ENCODE measurements at places on chromosomes 1 and 21. TPM values are rescaled to one million over a fixed set of nuclear protein-coding genes. Genes with fewer than 3 reads are reported as not detected.

- DNase-seq: no peak
Measured at GRCh38 chr21:26717146-26717739, 128.0 kb downstream of the ADAMTS1 start.

DNA sequence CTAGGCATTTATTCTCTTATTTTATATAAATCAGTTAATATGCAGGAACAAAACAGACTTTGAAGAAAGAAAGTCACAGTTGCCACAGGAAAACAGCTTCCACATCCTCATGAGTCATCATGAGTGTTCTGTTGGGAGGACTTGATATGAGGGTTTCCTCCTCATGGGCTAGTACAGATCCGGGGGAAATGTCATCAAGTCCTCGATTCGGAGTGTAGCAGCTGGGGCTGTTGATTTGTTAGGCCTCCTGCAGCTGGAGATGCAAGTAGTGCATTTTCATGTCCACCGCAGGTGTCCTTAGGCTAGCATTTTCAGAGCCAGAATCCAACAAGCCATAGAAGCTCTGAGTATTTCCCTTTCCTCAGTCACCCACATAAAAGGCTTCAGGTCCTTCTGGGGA is 36.7 kb downstream of the ADAM30 start:
- no peak for DNase-seq

DNA sequence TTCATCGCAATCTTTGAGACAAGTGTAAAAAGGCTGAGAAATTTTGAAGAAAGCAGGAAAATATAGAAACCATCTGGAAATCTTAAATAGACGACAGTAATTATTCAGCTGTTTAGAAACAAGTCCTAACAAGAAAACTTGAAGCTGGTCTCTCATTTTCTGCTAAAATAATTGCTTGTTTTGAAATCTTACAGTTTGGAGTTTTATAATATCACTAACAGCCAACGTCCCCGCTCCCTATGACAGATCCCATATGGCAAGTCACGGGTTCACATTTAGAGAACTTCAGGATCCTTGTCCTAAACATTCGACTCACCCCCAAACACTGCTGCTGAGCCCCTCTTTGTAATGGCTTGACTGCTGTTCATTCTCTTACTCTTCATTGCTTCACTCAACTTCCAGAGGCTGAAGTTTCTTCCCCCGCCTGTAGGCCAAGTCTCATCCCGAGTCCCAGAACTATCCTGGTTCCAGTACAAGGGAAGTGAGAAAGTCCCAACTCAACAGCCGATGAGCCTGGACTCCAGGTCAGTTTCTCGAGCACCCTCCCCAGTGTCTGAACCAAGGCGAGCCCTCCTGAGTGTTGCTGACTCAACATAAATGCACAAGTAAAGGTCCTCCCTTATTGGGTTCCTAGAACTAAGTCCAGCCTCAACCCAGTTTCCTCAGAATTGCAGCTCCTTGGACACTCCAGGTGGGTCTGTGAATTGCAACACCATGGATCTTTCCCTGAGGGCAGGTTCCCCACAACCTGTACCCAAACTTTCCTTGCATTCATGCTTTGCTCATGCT is 93.4 kb upstream of the BACE2 start:
- DNase-seq: no peak

The LRRC38 gene
- not detected for polyA plus RNA-seq

DNA sequence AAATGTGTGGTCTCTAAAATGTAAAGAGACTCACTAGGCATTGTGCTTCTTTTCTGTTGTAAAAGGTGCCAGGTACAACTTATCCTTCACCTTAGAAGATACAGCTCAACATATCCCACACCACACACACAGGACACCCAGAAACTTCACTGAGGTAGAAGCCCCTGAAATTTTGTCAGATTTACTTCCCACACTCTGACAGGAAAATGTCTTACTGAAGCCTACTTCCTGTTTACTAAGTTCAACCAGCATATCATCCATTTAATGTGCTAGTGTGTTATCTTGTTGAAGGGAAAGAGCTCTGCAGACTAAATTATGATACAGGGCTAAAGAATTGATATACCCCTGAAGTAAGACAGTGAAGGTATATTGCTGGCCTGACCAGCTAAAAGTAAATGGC is 39.9 kb upstream of the INSL5 start:
- peak; percentile 9 for DNase-seq

- DNase-seq: no peak
Measured at GRCh38 chr1:166391279-166392066, 224.7 kb upstream of the FAM78B start.

- DNase-seq: no peak
Measured at GRCh38 chr1:241271427-241271826, 85.6 kb downstream of the RGS7 start.

The KCNN3 gene
- polyA plus RNA-seq: not detected

All from CD4-positive, alpha-beta memory T cell (primary cell).